ENCODE measurements at places on chromosomes 5 and 9. TPM values are rescaled to one million over a fixed set of nuclear protein-coding genes. Genes with fewer than 3 reads are reported as not detected.

- no peak for DNase-seq
These were observed 16.2 kb downstream of the PGGT1B start for GRCh38 chr5:115246361-115246991.

PCDHGA12 gene
- total RNA-seq: 4.8 TPM

DNA sequence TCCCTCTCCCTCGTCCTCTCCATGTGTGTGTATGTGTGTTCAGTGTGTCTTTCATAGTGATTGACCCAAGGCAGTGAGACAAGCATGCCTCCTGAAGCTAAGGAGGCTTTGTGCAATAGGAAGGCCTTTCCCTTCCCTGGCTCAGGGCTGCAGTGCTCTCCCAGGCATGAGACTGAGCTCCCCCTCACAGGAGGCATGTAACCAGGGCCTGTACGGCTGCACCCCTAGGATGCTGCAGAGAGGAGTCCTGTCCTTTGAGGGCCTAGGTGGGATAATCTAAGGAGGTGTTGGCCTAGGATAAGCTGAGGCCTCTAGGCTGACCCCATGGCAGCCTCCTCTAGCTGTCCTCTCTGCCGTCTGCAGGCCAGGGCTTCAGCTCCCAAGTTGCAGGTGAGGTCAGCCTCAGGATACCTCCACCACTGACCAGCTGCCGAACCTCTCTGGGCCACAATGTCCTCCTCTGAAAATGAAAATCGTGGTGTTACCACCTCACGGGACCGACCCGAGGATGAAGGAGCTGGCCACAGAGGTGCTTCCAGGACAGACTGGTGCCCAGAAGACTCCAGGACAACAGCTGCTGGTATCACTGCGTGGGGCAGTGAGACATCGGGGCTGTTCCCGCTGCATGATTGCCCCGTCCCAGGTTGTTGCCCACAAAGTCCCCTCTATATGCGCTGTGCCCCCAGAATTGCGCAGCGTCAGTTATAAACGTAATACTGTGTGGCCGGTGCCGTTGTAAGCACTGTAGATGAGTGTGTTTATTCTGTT, 129.6 kb downstream of the BARX1 start:
- DNase-seq: no peak

TJP2 gene
- total RNA-seq: 37.9 TPM

MYMK gene
- total RNA-seq: not detected

DNA sequence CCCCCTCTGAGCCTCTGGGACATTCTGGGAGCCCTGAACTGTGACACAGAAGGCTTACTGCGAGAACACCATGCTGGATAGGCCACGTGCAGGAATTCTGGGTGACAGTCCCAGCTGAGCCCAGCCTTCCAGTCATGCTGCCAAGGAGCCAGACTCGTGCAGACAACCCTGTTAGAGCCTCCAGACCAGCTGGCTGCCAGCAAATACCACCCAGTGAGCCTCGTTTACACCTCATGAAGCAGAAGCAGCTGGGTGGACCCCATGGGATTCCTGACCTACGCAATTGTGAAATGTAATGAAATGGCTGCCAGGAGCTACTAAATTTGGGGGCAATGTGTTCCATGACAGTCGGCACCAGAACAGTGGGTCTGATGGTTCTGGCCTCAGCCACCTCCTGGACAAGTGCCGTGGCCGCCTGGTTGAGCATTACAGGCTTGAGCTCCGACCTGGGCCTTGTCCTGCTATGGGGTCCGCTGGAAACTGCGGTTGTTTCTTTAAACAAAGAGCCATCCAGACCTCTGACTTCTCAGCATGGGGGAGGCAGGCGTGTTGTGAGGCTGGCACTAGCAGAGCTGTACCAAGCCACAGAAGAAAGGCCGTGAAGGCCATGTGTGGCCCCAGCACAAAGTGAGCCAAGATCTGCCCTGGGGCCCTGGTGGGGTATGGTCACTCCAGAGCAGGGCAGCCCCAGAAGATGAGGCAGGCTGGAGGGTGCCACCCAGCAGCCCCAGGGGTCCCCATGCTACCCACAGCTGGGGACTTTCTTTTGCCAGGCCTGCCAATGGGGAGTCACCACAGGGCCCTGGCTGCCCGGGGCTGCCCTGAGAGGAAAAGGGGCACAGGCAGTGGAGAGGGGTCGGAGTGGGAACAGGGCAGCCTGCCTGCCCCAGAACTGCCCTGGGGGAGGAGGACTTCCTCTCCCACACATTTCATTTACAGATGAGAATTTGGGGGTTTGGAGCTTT, 19.3 kb upstream of the RXRA start:
- DNase-seq: peak; percentile 36

SLC45A2 gene
- not detected for total RNA-seq

- DNase-seq: peak; percentile 83
These were observed 230.2 kb upstream of the DAPK1 start for GRCh38 chr9:87267251-87268070.

GRCh38 chr5:176851871-176852658, 41.7 kb downstream of the UNC5A start:
- DNase-seq: peak; percentile 21

DNA sequence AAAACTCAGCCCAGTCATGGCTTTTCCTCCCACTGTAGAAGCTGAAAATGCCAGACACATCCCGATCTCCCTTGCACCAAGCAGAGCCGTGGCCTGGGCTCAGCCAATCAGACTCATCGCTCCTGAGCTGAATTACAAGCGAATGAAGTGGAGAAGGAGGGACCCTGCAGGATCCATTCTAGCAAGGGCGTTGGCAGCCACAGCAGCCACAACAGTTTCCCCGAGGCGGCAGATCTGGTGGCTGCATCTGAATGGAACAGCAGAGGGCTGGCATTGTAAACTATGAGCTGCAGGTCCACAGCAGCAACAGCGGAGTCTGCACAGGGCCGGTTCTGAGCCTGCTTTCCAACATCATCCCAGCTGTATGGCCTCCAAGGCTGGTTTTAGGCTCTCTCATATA, 23.8 kb downstream of the ALG2 start:
- DNase-seq: no peak

DNA sequence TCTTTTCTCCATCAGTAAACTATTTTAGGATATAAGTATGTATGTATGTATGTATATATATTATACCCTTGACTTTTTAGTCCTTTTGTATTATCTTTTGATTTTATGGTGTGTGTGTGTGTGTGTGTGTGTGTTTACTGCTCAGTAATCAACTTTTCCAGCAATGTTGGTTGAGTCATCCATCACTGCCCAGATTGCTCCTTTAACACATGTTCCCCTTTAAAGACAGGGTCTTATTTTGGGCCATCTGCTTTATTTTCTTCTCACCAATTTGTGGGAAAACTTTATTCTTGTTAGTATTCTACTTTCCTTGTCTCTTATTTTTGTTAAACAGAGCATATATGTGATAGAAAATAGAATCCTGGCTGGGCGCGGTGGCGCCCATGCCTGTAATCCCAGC, 28.1 kb downstream of the ANKRD33B start:
- no peak for DNase-seq

PCDHAC1 gene
- total RNA-seq: 0.11 TPM

GRCh38 chr5:74801941-74802340, 34.9 kb downstream of the NSA2 start:
- no peak for DNase-seq

ARL14EPL gene
- not detected for total RNA-seq

DNA sequence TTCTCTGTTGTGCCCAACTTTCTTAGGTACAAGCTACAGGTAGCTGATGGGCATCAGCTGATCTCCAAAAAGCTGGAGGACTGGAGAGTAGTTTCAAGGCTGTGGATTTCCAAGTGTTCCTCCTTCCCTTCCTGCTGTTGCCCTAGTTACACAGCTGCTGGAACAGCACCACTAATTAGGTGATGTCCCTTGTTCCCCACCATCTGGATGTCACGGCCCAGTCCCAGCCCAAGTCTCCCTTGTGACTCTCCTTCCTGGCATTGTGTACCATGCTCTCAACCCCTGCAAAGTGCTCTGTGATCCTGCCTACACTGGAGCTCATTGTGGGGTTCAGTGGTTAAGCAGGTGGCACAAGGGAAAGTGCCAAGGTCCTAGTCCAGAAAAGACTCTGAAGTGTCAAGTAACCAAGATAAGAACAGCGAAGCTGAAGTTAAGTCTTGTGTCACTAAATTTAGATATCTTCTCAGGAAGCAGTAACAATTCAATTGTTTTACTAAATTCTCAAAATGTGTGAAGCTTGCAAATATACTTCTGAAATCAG, 604.5 kb downstream of the ISL1 start:
- DNase-seq: no peak

ZNF354C gene
- total RNA-seq: 5.3 TPM

DNA sequence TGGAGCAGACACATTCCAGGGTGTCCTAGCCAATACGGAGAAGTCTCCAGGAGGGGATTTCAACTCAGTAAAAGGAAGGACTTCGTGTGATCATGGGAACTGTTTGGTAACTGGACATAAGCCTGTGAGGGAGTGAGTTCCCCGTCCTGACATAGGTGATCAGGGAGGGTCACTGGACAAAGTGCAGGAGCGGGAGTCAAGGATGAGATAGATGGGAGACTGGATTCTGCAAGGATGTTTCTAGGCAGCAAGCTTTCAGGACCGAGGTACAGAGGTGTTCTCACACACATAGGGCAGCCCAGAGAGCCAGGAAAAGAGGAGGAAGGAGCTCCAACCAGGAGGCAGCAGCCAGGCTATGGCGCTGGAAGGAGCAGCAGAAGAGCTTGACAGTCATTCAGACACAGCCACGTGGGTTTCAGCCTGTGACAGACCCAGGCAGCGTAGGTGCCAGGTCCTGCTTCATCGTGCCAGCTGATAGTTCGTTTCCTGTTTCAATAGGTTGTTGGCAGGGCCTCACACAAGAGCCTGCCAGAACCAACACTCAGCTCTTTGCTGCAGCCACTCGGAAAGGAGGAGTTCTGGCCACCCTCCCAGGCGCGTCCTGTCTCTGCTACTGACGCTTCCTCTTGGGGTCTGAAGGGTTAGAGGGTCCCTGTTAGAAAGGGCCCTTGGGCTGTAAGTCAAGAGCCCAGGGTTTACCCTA, 84.1 kb downstream of the AMBP start:
- DNase-seq: peak; percentile 97

KCTD16 gene
- 0.44 TPM for total RNA-seq

DNA sequence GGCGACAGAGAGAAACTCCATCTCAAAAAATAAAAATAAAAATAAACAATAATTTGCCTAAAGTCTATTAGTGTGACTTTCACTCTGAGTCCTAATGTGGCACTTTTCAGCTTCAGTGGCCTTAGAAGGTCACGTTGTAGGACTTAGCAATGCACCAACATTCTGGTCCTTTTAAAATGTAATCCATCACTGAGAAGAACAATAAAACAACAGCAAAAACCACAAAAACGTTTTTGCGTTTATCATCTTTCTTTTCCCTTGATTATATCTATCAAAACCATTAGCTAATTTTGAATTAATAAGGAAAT, 190.1 kb upstream of the ZNF608 start:
- no peak for DNase-seq

- no peak for DNase-seq
These were observed 1.8 kb downstream of the ELAVL2 start for GRCh38 chr9:23823986-23824829.

DNA sequence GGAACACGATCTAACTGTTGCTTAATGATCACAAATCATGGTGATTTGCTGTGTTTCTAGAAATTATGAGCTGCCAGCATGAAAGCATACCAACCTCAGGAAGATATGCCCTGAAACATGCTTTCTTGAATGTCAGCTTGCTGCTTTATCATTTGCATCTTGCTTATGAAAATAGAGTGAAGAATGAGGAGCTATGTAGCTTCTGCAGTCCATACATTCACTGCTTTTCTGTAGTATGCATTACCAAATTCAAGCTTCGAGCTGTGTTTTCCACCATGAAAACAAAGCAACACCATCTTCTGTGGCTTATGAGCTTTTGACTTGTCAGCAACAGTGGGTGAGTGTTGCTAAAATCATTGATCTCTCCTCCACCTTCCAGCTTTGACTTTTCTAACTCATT, 16.5 kb downstream of the F2RL2 start:
- no peak for DNase-seq

DNA sequence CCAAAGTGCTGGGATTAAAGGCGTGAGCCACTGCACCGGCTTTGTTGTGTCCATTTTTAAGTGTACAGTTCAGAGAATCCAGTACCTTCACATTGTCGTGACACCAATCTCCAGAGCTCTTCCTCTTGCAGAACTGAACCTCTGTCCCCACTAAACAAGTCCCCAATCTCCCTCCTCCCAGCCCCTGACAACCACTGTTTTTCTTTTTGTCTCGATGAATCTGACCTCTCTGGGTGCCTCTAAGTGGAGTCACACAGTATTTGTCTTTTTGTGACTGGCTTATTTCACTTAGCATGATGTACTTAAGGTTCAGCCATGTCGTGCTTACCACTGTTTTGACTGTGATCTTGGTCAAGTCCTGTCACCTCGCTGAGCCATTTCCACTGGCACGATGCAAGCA, 1.6 kb downstream of the WDR38 start:
- DNase-seq: no peak

ZNF454 gene
- 3.1 TPM for total RNA-seq

OR2S2 gene
- not detected for total RNA-seq

DNA sequence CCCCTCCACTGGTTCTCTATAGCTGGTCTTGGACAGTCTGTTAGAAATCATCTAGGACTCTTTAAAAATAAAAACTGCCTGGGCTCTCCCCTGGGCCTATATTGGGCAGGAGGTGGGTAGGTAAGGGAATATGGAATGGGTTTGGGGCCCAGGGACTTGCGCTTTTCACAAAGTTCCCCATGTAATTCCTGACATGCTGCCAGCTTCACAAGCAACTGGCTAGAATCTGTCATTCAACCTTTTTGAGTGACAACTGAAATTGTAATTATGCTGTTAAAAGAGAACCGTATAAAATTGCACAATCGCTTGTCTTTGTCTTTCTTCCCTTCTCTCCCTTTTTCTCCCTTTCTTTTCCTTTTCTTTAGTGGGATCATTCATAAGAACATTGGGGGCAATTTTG, 603.1 kb downstream of the EBF1 start:
- no peak for DNase-seq

CCDC180 gene
- 2.9 TPM for total RNA-seq

GRCh38 chr9:89779405-89780203, 174.8 kb downstream of the GADD45G start:
- no peak for DNase-seq

GRCh38 chr5:166074582-166075481, 2216.6 kb upstream of the WWC1 start:
- DNase-seq: no peak

Data from right cardiac atrium (tissue), 5 donors.